ENCODE measurements at places on chromosomes 6 and 20.

DNA sequence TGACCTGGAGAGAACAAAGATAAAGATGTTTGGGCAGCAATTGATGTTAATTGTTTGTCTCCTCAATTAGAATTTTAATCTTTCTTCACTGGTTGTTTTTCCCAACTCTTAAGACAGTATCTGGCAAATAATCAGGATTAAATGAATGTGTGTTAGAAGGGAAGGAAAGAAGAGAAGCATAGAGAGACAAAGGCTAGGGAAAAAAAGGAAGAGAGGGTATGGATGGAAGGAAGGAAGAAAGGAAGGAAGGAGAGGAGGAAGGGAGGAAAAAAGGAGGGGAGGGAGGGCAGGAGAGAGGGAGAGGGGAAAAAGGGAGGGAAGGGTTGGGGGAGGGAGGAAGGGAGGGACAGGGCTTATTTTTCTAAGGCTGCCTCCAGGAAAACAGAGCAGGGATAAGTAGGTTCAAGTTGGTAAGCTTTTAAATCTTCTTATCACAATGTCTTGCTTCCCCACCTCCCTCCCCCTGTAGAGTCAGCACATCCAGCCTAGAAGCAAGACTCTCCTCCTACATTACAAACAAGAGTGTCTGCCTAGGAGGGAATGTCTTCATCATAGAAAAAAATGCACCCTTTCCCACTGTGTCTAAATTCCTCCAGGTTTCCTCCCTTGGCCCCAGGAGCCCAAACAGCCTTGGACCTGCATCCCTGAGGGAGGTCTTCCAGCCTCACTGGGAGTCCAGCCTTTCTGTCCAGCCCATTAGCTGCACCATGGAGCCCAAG, 447.8 kb upstream of the JARID2 start:
- peaks cover 5% of the 10 kb centered on the region for H3K4me1 ChIP-seq
- H3K27ac ChIP-seq: no peak overlapping the region
- H3K27me3 ChIP-seq: peaks cover 8% of the 10 kb centered on the region

- peak; percentile 1 for DNase-seq
- no peak overlapping the region for H3K27ac ChIP-seq
- no peaks in the 10 kb centered on the region for H3K4me1 ChIP-seq
- H3K27me3 ChIP-seq: peaks cover 5% of the 10 kb centered on the region
- no peaks in the 10 kb centered on the region for H3K36me3 ChIP-seq
Measured at GRCh38 chr6:24205020-24205492, 79.0 kb downstream of the NRSN1 start.

- no peaks in the 10 kb centered on the region for H3K36me3 ChIP-seq
- peaks cover 35% of the 10 kb centered on the region for H3K27me3 ChIP-seq
- peaks cover 5% of the 10 kb centered on the region for H3K4me1 ChIP-seq
Measured at GRCh38 chr6:133918208-133918930, 29.5 kb downstream of the TCF21 start.

- DNase-seq: no peak
- no peak overlapping the region for H3K27ac ChIP-seq
- H3K4me3 ChIP-seq: no peak overlapping the region
- H3K36me3 ChIP-seq: no peaks in the 10 kb centered on the region
- no peaks in the 10 kb centered on the region for H3K27me3 ChIP-seq
- no peaks in the 10 kb centered on the region for H3K4me1 ChIP-seq
Measured at GRCh38 chr6:14951704-14952103, 294.2 kb upstream of the JARID2 start.

DNA sequence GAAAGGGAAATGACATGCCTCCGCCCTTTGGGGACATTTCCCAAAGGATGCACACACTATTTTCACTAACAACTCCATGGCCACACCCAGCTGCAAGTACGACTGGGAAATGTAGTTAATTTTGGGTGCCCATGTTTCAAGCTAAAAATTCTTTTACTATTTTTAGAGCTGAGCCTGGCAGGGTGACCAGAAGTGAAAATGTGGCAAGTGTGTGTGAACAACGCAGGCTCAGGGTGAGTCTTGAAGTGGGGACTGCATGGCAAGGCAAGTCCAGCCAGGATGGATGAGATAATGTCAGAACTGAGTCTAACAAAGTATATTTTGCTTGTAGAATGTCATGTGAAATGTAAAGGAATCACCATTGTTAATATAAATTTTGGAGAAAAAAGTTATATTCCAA, 17.0 kb upstream of the CD109 start:
- H3K4me1 ChIP-seq: peaks cover 2% of the 10 kb centered on the region
- no peak overlapping the region for H3K4me3 ChIP-seq
- H3K27me3 ChIP-seq: peaks cover 37% of the 10 kb centered on the region

GRCh38 chr6:161318456-161318855, 44.6 kb upstream of the AGPAT4 start:
- no peaks in the 10 kb centered on the region for H3K4me1 ChIP-seq
- no peak for DNase-seq
- peaks cover 3% of the 10 kb centered on the region for H3K27me3 ChIP-seq

DNA sequence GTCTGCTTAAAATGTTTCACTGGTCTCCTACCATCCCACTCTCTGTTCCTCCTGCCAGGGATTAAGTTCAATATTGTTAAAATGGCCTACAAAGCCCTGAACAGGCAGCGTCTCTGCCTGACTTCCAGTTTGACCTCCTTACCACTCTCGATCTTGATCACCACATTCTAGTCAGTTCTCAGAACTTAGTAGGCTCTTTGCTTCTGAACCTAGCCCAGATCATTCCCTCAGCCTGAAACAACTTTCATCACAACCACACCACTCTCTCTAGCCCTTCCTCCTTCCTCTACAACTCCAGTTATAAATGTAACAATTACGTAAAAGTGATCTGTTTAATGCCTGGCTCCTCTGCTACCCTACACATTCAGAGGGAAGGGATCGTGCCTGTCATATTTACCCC, 53.3 kb downstream of the ATG5 start:
- DNase-seq: no peak
- H3K4me3 ChIP-seq: no peak overlapping the region
- peaks cover 29% of the 10 kb centered on the region for H3K36me3 ChIP-seq
- H3K27ac ChIP-seq: no peak overlapping the region

GRCh38 chr6:113057567-113058053, 710.5 kb downstream of the RFPL4B start:
- no peak overlapping the region for H3K4me3 ChIP-seq
- no peaks in the 10 kb centered on the region for H3K4me1 ChIP-seq
- no peaks in the 10 kb centered on the region for H3K27me3 ChIP-seq
- H3K36me3 ChIP-seq: no peaks in the 10 kb centered on the region
- DNase-seq: no peak
- H3K27ac ChIP-seq: no peak overlapping the region

Data from activated naive CD8-positive, alpha-beta T cell treated with anti-CD3 and anti-CD28 coated beads for 36 hours (primary cell).